ENCODE measurements at places on chromosomes 16 and 17.

DNA sequence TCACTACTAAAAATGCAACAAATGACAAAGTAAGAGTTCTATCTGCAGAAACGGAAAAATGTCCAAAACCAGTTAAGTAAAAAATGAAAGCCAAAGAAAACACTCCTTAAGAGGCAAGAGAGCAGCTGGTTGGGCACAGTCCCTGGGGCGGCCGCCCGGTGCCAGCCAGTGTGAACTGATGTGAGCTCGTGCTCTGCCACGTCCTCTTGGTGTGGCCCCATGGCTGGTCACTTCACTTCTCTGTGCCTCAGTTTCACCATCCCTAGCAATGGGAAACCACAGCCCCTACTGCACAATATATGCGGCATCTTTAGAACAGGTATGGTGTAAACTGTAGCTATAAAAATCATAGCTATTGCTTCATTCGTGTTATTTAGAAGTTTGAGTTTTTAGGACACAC lies 21.2 kb downstream of the USP36 start:
- no peak for DNase-seq

GRCh38 chr16:7980133-7980483 lies 610.2 kb downstream of the TMEM114 start:
- DNase-seq = no peak

DNA sequence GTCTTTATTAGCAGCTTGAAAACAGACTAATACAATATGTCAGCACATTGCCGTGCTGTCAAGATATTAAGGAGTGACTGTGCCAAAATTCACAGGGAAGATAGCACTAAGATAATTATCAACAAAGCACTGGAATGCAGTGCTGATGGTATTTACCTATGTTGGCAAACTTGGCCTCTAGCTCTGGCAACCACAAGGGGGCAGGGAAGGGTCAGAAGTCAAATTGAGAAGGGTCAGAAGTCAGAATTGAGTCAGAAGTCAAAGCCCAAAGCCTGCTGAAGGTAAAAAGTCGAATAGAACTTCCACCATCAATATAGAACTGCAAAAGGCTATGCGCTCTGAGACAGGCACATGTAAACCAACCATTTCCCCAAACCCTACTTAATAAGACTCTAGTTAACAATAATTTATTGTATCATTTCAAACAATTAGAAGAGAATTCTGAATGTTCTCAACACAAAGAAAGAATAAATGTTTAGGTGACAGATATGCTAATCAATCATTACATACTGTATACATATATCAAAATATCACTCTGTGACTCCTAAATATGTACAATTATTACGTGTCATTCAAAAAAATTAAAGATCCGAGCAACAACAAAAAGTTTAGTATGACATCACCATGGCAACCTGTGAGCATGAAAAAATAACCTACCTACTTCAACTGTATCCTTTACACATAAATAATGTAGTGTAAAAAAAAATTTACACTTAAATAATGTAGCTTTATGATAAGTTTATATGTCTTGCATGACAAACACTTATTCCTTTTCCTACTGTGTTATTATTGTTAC lies 916.1 kb downstream of the KCNJ2 start:
- DNase-seq = no peak

- DNase-seq = peak; percentile 51
Measured at GRCh38 chr16:2514333-2515179, 804 bp downstream of the ATP6V0C start.

DNA sequence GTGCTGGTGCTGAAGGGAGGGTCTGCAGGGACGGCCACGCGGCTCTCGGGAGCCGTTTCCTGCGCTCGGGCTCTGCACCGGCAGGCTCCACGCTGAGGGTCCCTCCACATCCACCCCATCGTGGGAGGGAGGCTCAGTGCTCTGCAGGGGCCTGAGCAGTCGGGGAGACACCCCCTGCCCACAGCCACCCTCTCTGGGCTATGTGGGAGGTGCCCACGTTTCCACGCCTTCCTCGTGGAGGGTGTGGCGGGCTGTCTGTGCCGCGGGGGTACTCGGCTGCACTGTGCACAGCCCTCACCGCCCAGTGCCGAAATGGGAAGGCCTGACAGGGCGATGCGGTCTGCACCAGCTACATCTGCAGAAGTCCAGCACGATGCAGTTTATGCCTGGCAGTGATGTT lies 25.5 kb upstream of the ZNF750 start:
- peak; percentile 29 for DNase-seq

DNA sequence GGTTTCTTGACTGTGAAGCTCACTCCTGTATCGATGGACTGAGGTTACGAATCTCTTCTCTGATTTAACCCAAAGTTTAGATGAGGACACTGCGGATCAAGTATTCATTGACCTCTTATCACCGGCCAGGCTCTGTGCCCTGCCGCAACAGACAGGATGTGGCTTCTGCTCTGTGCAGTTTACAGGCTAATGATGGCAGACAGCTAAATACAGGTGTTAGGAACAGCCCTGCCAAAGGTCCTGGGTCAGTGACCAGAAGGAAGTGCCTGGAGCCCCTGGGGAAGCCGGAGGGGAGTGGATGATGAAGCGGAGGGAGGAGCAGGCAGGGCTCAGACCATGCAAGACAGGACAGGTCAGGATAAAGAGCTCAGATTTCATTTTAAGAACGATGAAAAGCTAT lies 44.4 kb downstream of the HAPSTR1 start:
- no peak for DNase-seq

Data from left hindlimb (tissue), 1 donor.